Daoy (cell line): ENCODE measurements at places on chromosomes 2 and 18.

DNA sequence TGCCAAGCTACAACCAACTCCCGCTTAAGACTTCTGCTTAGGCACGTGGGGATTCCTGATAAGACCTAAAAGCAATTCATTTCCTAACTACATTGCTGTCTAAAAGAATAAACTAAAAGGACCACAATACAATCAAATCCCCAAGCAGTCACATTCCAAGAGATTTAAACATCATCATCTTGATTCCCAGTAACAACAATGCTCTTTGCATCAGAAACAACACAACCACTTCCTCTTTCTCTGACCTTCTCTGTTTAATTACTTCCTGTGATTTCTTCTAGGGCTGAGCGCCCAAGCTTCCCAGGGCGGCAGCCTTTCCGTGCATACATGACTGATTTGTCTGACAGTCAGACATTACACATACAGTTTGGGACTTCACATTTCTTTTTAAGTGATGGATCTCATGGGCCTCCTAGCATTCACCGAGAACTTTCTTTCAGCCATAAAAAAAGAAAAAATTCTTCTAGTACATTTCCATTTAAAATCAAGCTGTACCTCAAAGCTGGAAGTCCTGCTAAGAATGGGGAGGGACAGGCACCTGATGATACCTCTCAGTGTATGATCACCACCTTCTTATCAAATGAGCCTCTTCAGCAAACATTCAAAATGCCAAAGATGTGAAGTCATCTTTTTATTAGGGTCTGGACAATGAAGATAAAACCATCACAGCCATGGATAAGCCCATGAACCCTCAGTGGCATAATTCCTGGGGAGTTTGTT is 11.5 kb downstream of the SPRED2 start:
- peak; percentile 70 for DNase-seq

DNA sequence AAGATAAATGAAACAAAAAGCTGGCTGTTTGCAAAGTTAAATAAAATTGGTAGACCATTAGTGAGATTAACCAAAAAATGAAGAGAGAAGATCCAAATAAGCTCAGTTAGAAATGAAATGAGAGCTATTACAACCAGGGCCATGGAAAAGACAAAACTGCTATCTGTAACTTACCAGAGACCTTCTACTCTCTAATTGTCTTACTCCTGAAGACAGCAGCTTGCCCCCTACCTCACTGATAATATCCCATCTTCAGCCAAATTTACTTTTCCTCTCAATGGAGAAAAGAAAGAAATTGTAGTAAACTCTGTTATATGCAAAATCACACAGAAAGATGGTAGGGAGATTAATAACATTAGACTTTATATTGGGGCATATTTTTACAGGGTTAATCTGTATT is 178.2 kb downstream of the LCLAT1 start:
- DNase-seq: no peak

- DNase-seq: no peak
Observed at GRCh38 chr2:85803704-85804425, 50.1 kb downstream of the ATOH8 start.

DNA sequence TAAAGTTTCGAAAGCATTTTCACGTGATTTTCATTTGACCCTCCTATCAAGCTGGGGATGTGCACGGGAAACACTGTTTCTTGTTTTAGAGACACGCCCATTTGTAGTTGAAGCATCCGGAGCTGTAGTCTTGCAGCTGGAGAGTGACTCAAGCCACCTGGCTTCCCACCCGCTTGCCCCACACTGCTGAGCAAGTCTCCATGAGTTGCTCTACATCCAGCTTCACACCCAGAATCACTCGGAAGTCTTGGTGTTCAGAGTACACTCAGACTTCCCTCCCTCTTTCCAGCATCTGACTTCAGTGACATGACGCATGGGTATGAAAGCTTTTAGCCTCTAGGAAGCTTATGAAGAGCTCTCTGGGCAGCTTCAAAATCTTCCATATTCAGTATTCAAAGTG is 262.4 kb downstream of the NBAS start:
- peak; percentile 20 for DNase-seq

DNA sequence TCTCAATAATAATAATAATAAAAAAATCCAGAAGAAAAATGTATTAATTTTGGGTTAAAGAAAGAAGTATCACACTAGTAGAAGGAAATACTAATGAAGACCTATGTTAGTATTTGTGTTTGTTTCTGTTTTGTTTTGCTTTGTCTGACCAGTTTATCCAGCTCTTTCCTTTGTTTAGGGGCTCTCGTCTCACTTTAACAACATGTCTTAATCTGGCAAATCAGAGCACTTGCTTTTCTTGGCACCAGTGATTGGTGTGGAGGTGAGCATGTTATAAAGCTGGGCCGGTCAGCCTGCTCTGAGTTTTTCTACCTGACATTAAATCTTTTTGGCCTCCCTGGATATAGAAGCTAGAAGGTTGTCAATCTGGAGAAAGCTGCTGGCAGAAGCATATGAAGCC is 15.1 kb upstream of the MEX3C start:
- DNase-seq: no peak

DNA sequence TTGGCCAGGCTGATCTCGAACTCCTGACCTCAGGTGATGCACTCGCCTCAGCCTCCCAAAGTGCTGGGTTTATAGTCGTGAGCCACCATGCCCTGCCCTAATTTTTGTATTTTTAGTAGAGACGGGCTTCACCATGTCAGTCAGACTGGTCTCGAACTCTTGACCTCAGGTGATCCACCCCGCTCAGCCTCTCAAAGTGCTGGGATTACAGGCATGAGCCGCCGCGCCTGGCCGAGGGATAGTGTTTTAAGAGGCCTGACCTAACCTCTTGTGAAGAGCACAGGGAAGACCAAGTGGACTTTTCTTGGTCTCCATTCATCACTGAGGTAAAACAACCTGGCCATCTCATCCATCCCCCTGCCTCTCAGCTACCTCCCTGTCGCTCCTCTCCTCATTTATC is 29.7 kb downstream of the SIX2 start:
- no peak for DNase-seq

DNA sequence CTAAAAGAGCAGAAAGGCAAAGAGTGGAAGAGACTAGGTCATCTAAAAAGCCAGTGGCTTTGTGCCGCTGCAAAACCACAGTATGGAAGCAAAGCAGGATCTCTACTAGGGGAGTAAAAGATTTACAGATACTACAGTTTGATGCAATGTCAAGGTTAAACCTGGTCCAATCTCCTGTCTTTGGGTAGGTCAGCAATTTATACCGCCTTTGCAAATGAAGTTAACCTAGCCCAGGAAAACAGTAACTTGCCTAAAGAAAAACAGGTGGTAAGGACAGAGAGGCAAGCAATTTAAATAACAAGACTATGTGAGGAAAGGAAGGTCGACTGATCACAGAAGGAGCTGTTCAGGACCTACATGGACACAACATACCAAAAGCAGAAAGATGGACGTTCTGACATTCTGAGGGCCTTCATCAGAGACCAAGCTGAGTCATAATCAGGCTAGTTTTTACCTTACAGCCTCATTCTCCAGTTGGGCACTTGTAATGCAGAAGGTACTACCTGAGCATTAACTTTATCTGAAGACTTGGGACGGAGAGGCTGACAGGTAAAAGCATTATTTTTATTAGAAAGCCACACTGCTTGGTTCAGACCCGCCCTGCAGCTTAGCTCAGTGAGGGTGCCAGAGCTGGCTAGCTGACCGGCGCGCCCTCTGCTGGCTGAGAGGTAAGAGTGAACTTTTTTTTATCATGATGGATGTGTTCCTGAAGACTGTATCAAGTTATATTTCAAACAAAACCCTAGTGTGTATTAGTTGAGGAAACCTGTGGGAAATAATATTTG is 15.9 kb downstream of the CDKL4 start:
- DNase-seq: peak; percentile 81

- no peak for DNase-seq
Observed at GRCh38 chr18:52716973-52717372, 377.0 kb downstream of the DCC start.

- DNase-seq: peak; percentile 14
Observed at GRCh38 chr2:149490296-149490695, 97.3 kb downstream of the MMADHC start.

- DNase-seq: no peak
Observed at GRCh38 chr2:43521568-43521967, 74.3 kb downstream of the THADA start.

DNA sequence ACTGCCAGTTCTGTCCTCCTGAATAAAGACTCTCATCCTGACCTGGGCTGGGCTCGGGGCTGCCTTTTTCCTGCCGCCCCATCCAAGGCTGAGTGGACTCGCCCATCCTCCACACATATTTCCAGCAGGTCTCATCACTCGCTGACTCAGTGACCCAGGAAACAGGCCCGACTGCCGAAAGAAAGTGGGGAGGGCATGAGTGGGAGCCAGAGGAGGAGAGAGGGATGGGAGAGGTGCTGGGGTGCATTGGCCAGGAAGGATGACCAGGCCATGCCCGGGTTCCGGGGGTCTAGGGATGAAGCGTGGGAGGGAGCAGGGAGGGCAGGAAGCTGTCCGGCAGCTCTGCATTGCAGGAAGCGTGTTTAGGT is 66.7 kb downstream of the TWIST2 start:
- DNase-seq: peak; percentile 27

DNA sequence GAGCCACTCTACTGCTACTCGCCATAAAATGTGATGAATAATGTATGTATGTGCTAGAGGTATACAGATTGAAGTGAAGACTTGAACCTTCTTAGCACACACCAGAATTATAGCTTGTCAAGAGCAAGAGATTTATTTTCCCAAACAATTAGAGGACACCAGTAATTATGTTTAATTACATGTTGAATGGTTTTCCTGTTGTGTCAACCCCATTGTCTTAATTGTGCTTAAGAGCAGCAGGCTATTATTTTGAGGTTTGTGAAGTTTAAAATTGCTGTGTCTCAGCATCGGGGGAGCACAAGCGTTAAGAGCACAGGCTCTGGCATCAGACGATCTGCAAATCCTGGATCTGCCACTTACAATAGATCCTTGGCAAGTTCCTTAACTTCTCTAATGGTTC is 29.0 kb downstream of the KIF5C start:
- no peak for DNase-seq

- DNase-seq: no peak
Observed at GRCh38 chr2:36659872-36660312, 36.6 kb upstream of the VIT start.

DNA sequence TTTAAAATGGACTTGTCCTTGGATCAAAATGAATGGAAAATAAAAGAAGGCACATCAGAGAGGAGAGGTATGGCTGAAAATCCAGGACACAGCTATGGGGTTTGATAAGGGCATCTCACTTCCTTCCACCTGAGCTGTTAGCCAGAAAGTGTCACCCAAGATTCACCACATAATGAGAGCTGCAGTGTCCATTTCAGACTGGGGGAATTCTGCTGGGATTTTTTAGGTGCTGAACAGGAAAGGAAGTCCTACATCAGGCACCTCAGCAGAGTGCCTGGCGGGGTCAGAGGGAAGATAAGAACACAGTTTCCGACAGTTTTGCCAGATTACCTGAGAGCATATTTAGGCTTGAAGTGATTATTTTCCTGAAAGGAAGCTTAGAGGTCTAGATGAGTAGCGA is 187.6 kb upstream of the HNMT start:
- no peak for DNase-seq

DNA sequence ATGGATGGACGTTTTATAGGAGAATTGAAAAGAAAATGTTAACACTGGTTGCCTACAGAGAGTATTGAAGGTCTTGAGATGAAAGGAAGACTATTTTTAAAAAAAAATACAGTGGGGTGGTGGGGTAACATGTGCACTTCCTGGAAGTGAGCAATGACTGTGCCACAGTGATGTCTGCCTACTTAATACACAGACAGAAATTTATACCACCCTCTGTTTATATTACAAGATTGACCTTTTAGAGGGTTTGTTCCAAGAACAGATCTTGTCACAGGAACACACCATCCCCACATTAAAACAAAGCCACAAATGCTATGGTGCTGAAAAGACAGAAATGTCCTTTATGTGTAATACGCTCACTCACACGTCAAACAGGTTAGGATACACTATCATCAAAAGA is 87.6 kb downstream of the THADA start:
- no peak for DNase-seq
